ENCODE measurements at places on chromosomes 13 and 19.

GRCh38 chr19:29477831-29478577 is 47.8 kb upstream of the VSTM2B start:
- H3K4me1 ChIP-seq: no peaks in the 10 kb centered on the region
- no peaks in the 10 kb centered on the region for H3K36me3 ChIP-seq
- no peak for DNase-seq
- no peak overlapping the region for H3K27ac ChIP-seq

DNA sequence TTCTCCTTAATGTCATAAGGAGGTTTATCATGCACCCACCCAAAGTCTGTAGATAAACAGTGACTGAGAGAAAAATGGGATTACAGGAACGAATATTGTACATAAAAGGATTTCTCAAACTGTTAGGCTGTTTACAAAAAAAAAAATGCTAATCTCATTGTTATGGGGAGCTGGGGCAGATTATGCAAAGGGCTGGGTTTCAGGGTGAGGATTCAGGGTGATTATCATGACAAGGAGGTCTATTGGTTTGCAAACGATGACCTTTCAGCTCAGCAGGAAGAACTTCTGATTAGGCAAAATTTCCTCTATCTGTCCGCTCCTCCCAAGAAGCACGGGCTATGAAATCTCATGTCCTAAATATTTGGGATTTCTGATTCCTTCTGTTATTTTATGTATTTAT is 41.4 kb downstream of the NLRP12 start:
- H3K27ac ChIP-seq: no peak overlapping the region
- peaks cover 8% of the 10 kb centered on the region for H3K27me3 ChIP-seq
- DNase-seq: no peak
- no peak overlapping the region for H3K4me3 ChIP-seq
- H3K36me3 ChIP-seq: no peaks in the 10 kb centered on the region

GRCh38 chr19:48183356-48183755 is 12.9 kb downstream of the ZSWIM9 start:
- no peak overlapping the region for H3K4me3 ChIP-seq
- H3K27me3 ChIP-seq: no peaks in the 10 kb centered on the region
- H3K36me3 ChIP-seq: 0 out of 2 replicates have a peak, but pooled peaks cover 4% of the 10 kb centered on the region
- no peaks in the 10 kb centered on the region for H3K4me1 ChIP-seq
- no peak overlapping the region for H3K27ac ChIP-seq

DNA sequence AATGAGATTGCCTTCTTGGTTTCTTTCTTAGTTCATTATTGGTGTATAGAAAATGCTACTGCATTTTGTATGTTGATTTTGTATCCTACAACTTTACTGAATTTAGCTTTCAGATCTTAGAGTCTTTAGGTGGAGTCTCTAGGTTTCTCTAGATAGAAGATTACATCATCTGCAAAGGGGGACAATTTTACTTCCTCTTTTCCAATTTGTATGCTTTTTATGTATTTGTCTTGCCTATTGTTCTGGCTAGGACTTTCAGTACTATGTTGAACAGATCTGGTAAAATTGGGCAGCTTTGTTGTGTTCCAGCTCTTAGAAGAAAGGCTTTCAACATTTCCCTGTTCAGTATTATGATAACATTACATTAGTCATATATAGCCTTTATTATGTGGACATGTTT is 101.0 kb upstream of the SPRY2 start:
- H3K27me3 ChIP-seq: no peaks in the 10 kb centered on the region
- DNase-seq: no peak
- H3K36me3 ChIP-seq: no peaks in the 10 kb centered on the region
- no peak overlapping the region for H3K27ac ChIP-seq
- H3K4me3 ChIP-seq: no peak overlapping the region

DNA sequence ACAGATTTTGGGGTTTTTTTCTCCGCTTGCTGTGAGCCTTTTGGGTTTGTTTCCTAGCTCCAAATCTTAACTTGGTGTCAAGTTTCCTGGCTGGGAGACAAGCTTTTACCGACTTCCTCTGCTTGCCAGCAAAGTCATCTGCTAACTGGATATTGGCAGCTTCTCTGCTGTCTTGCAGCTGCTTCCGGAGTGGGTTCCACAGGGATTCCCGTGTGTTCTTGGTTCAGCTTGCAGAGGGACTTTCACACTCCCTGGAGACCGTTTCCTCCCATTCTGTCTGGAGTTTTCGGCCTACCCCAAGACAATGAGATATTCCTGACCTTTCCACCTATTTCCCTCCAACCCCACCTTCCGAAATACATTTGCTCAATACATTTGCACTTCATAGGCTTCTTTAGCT is 2.2 kb upstream of the COLGALT1 start:
- no peaks in the 10 kb centered on the region for H3K27me3 ChIP-seq
- DNase-seq: peak; percentile 80

DNA sequence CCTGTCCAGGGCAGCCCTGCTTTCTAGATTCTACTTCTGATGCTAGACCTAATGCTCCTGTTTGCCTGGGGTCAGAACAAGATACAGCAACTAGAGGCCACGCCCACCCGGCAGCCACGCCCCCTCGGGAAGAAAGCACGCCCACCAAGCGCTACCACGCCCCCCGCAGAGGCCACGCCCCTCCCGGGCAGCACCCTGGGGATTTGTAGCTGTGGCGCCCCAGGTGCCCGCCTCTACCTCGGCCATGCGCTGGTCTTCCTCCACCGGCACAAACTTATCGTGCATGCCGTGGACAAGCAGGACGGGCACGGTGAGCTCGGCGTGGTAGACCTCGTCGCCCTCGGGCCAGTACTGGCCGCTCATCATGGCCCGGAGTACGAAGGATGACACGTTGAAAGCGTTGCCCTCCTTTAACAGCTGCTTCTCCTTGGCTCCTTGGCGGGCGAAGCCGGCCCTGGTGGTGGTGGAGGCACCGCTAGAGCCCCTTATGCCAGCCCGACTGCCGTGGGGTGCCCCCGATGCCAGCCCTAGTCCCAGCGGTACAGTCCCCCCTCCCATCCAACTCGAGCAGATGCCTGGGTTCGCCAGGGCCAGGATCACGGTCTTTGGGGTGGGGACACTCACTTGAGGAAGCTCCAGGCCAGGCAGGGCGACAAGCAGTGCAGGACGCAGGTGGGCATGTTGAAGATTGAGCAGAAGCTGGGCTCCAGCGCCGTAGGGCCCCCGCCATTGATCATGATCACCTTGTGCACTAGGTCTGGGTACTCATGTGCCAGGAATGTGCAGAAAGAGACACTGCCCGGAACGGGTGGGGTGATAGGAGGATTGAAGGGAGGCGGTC is 9.0 kb downstream of the ABHD8 start:
- no peaks in the 10 kb centered on the region for H3K27me3 ChIP-seq
- no peak overlapping the region for H3K27ac ChIP-seq
- peaks cover 7% of the 10 kb centered on the region for H3K36me3 ChIP-seq
- no peak overlapping the region for H3K4me3 ChIP-seq
- peaks cover 18% of the 10 kb centered on the region for H3K4me1 ChIP-seq

- no peak for DNase-seq
- no peaks in the 10 kb centered on the region for H3K36me3 ChIP-seq
- H3K4me1 ChIP-seq: no peaks in the 10 kb centered on the region
- no peak overlapping the region for H3K4me3 ChIP-seq
- no peak overlapping the region for H3K27ac ChIP-seq
These were observed 234.2 kb downstream of the PCDH17 start for GRCh38 chr13:57865600-57866294.

GRCh38 chr13:33452873-33453517 is 167.4 kb upstream of the STARD13 start:
- no peaks in the 10 kb centered on the region for H3K27me3 ChIP-seq

DNA sequence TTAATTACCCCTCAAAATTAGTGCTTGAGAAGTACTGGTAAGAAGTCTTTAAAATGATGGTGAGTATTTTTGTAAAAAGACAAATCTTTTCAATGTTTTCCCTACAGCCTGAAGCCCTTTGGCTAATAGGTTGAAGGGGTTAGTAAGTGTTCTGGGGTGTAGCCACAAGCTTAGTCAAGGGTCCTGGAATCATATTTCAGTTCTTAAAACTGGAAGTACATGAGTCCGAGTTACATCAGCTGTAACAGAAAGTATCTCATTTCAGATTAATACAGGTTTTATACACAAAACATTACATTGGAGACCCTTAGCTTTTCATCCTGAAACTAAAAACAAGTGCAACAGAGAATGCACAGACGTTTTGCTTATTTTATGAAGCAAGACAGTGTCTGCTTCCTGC is 52.7 kb upstream of the TEX29 start:
- H3K27me3 ChIP-seq: no peaks in the 10 kb centered on the region
- H3K36me3 ChIP-seq: no peaks in the 10 kb centered on the region
- H3K27ac ChIP-seq: no peak overlapping the region
- no peak overlapping the region for H3K4me3 ChIP-seq
- no peak for DNase-seq
- no peaks in the 10 kb centered on the region for H3K4me1 ChIP-seq

GRCh38 chr19:18085702-18086457 is 854 bp downstream of the IL12RB1 start:
- H3K36me3 ChIP-seq: no peaks in the 10 kb centered on the region
- no peaks in the 10 kb centered on the region for H3K4me1 ChIP-seq
- H3K27ac ChIP-seq: no peak overlapping the region
- H3K4me3 ChIP-seq: no peak overlapping the region

DNA sequence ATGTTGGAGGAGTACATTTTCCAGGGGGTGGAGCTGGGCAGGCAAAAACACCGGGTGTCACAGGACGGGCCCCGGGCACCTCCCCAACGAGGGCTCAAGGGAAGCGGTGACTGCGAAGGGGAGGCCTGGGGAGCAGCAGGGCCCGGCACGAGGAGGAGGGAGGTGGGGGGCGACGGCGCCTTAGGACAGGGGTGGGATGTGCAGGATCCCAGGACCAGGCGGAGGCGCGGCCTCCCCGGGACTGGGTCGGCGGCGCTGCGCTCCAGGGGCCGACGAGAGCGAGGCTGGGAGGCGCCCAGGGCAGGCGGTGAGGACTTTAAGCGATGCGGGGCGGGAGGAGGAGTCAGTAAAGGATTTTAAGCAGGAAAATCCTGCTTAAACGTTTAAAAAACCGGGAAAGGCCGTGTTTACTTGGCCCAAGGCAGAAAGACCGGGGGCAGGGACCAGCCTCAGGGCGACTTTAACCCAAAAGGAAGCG is 427 bp downstream of the ZNF160 start:
- no peaks in the 10 kb centered on the region for H3K27me3 ChIP-seq
- H3K4me3 ChIP-seq: peak overlapping the region; percentile 97
- peaks cover 9% of the 10 kb centered on the region for H3K4me1 ChIP-seq

DNA sequence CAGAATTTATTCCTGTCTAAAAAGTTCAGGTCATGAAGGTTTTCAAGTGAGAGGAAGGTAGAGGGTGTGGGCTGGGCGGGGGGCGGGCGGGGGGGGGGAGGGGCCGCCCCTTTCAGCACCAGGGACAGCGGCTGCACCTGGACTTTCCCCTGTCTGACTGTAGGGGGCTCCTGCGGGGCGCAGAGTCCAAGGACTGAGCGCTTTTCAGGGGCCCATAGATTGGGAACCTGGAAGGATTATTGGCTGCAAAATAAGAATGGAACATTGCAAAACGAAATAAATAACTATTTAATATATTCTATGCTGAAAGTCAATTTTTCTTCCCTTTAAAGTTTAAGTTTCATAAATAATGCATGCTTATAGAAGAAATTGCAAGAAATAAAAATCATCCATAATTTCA is 8.9 kb upstream of the CYP4F3 start:
- peak; percentile 43 for DNase-seq
- H3K27me3 ChIP-seq: 0 out of 2 replicates have a peak, but pooled peaks cover 7% of the 10 kb centered on the region
- H3K4me1 ChIP-seq: no peaks in the 10 kb centered on the region
- H3K4me3 ChIP-seq: no peak overlapping the region

DNA sequence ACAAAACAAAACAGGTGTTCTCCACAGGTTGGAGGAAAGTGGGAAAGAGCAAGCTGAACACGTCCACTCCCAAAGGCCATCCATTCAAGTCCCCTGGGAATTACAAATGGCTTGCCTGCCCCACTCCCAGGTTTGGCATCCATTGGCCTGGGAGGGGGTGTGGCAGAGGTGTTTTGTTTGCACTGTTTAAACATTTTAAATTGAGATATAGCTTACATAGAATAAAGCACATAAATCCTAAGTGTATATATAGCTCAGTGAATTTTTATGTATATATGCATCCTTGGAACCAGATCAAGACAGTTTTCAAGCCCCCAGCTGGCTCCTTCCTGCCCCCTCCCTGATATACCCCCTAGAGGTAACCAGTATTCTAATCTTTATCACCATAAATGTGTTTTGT is 12.7 kb downstream of the SLC25A42 start:
- no peaks in the 10 kb centered on the region for H3K27me3 ChIP-seq
- no peak for DNase-seq
- H3K36me3 ChIP-seq: no peaks in the 10 kb centered on the region
- H3K4me3 ChIP-seq: no peak overlapping the region
- H3K27ac ChIP-seq: no peak overlapping the region

- DNase-seq: peak; percentile 84
- peak overlapping the region; percentile 76 for H3K27ac ChIP-seq
- peaks cover 32% of the 10 kb centered on the region for H3K4me1 ChIP-seq
- H3K36me3 ChIP-seq: no peaks in the 10 kb centered on the region
- no peak overlapping the region for H3K4me3 ChIP-seq
These were observed 590.4 kb downstream of the TBC1D4 start for GRCh38 chr13:74891610-74892009.

- no peak overlapping the region for H3K27ac ChIP-seq
- H3K4me3 ChIP-seq: no peak overlapping the region
- no peaks in the 10 kb centered on the region for H3K27me3 ChIP-seq
- H3K36me3 ChIP-seq: no peaks in the 10 kb centered on the region
- no peak for DNase-seq
These were observed 371.3 kb downstream of the COG6 start for GRCh38 chr13:40026741-40027140.

GRCh38 chr19:28377077-28377476 is 835.9 kb downstream of the UQCRFS1 start:
- H3K27ac ChIP-seq: no peak overlapping the region
- H3K27me3 ChIP-seq: no peaks in the 10 kb centered on the region
- H3K4me3 ChIP-seq: no peak overlapping the region
- no peaks in the 10 kb centered on the region for H3K36me3 ChIP-seq

Measured in PC-3 (cell line).